ENCODE measurements at places on chromosomes 7 and 10.

GRCh38 chr7:27689591-27690164, 27.0 kb upstream of the HIBADH start:
- DNase-seq = no peak

DNA sequence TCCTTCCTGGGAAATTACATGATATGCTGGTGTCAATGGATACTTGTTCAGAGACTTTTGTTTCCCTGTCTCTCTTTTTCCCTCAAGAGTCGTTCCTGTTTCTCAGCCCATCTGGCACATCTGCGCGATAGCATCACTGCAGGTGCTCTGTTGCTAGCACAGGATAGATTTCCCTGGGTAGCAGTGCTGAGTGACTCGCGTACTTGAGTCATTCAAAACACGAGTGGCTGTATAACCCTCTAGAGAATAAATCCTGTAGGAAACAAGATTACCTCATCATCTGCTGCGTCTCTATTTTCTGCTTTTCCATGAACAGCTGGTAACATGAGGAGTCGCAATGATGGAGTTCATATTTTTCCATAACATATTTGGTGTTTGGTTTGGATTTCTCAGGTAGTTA, 452.0 kb upstream of the FZD8 start:
- DNase-seq = no peak

- DNase-seq = no peak
Observed at GRCh38 chr7:3151784-3152183, 108.1 kb upstream of the CARD11 start.

- DNase-seq = no peak
Observed at GRCh38 chr7:33764752-33765451, 140.4 kb upstream of the BMPER start.

Data from activated T-helper 1 cell treated with anti-CD3 and anti-CD28 coated beads, Interleukin-2, amount 50 U/mL, for 16 hours (primary cell).